ENCODE measurements at places on chromosomes 1 and 21. TPM values are rescaled to one million over a fixed set of nuclear protein-coding genes. Genes with fewer than 3 reads are reported as not detected.

CALML6 gene
- 1.2 TPM for polyA plus RNA-seq

DNA sequence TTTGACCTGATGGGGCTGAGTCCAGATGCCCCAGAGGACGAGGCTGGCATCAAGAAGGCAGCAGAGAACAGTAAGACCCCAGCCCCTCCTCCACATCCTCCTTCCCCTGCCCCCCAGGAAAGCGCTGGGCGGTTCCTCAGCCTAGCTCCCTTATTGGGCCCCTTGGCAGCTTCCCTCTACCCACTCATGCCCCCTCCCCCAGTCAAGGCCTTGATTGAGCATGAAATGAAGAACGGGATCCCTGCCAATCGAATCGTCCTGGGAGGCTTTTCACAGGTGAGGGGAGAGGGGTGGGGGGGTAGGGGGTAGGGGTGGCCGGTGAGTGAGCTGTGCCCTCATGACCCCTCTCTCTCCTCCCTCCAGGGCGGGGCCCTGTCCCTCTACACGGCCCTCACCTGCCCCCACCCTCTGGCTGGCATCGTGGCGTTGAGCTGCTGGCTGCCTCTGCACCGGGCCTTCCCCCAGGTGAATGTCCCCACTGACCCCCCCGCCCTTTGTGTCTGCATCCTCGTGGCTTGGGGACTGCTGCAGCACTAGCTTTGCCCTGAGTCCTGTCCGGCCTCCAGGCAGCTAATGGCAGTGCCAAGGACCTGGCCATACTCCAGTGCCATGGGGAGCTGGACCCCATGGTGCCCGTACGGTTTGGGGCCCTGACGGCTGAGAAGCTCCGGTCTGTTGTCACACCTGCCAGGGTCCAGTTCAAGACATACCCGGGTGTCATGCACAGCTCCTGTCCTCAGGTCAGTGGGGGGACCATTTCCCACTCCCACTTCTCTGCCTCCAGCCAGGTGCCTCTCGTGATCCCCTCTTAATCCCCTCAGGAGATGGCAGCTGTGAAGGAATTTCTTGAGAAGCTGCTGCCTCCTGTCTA is 3.2 kb downstream of the LYPLA2 start:
- DNase-seq = no peak

DNA sequence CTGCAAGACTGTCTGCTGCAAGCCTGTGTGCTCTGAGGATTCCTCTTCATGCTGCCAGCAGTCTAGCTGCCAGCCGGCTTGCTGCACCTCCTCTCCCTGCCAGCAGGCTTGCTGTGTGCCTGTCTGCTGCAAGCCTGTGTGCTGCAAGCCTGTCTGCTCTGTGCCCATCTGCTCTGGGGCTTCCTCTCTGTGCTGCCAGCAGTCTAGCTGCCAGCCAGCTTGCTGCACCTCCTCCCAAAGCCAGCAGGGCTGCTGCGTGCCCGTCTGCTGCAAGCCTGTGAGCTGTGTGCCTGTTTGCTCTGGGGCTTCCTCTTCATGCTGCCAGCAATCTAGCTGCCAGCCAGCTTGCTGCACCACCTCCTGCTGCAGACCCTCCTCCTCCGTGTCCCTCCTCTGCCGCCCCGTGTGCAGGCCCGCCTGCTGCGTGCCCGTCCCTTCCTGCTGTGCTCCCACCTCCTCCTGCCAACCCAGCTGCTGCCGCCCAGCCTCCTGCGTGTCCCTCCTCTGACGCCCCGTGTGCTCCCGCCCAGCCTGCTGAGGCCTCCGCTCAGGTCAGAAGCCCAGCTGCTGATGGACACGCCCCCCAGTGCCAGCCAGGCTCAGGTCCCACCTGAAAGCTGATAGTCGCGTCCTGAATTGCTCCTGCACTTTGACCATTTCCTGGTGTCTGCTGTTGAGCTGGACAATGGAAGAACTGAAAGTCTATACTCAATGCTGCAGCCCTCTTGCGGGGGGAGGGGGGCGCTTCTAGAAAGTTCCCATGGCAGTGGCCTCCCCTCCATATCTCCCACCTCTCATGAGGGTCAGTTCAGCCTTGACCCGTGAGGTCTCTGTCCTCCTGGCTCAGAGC is 1.2 kb downstream of the KRTAP10-4 start:
- DNase-seq = no peak

ELAPOR1 gene
- polyA plus RNA-seq = 1.7 TPM

DNA sequence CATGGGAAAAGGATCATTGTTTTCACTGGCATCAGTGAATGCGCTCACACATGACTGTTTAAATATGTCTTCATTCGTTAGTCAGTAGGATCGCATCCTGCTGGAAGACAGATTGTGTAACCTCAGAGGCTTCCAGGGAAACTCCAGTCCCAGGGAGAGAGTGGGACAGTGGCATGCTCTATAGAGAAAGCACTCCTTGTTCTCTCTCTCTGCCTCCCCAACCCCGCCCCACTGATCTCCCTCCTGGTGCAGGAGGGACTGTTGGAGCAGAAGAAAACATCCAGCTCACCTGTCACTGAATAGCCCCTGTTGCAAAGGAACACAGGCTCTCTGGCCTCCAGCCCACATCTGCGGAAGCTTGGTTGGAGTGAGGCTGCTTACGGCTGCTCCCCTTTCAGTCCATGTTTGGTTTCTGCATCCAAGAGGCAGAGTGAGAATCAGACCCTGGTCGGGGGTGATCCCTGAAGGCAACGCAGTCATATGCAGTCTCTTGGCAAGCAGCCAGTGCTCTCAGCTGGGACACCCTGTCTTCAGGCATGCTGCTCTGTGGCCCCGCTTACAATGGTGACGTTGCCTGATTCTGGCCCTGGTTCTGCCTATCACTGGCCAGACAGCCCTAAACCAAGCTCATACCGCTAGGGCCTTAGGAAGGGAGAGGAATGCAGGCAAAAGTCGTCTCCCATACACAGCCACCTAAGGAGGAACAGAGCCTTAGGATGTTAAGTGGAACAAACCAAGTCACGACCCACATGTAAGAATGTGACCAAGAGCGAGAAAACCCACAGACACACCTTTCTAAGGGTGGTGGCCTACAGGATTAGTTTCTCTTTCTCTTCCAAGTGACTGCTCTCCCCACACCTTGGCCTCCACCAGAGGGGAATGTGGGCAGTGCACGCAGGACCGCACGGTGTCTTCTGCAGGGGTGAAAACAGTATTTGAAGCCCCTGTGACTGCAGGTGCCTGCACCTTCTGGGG is 39.7 kb downstream of the BACE2 start:
- no peak for DNase-seq

DNA sequence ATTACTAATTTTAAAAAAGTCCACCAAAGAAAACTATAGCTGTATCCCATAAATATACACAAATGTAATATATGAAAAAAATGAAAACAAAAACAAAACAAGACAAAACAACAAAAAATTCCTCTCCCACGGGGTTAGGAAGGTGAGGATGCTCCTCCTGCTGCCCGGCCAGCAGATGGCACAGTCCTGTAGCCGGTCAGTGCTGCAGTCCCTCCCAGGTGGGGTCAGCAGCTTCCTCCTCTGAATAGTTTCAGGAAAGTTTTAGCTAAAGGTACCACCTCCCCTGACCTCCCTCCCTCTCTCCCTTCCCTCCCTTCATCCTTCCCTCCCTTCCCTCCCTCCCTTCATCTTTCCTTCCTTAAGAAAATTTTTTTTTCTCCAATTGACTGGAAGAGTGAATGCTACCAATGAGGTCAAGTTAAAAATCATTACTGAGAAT is 67.8 kb upstream of the BCL10 start:
- no peak for DNase-seq

DNA sequence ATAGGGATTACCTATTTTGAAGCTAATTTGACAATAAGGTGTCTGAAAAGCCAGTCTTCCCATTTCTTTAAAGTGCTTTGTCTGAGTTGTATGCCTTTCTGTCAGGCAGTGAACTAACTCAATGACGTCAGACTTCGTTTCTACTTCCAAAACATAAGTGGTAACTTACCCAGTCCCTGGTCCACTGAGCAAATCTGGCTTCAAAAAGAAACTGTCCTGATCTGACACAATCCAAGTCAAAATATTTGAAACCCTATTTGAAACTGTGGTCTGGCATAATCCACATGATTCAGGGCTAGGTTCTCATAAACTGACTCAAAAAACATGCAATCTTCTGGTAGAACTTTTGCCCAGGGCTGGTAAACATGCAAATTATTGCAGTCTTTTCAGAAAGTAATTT is 34.0 kb downstream of the DIRAS3 start:
- no peak for DNase-seq

Data from left renal pelvis (tissue), 4 donors.